ENCODE measurements at places on chromosomes 4 and X. TPM values are rescaled to one million over a fixed set of nuclear protein-coding genes. Genes with fewer than 3 reads are reported as not detected.

- DNase-seq = no peak
Measured at GRCh38 chrX:37946197-37946596, 60.2 kb upstream of the SYTL5 start.

DNA sequence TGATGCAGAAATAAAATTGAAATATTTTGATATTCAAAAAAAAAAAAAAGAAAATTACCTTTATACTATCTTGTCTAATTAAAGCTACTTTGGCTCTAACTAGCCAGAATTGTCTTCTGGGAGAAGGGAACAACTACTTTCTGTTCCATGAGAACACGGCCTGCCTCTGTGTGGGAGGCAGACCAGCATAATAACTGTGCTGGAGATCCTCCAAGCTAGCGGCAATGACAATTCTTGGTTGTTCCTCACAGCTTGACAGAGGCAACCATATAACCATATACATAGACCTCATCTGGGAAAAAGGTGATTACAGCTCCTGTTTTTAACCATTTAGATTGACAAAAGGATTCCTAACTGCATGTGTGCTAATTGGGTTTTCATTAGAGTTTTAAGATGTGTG lies 95.7 kb downstream of the RBMX2 start:
- no peak for DNase-seq

- no peak for DNase-seq
Measured at GRCh38 chr4:152342293-152342692, 193.6 kb downstream of the FBXW7 start.

DNA sequence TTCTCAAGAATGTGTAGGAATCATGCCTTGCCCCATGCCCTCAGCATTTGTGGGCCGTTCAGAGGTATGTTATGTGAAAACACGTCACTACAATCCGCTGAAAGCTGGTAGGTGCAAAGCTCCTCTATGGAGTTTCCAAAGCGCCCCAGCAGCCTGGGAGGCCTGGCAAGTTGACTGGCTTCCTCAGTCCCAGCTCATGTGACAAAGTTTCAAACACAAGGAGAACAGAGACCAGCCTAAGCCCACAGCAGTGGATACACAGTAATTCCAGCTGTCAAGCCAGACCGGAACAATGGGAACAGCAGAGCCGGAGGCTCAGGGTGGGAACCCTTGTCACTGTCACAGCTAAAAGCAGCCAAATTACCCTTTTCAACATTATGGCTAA lies 33.5 kb downstream of the NAT8L start:
- DNase-seq = no peak

DNA sequence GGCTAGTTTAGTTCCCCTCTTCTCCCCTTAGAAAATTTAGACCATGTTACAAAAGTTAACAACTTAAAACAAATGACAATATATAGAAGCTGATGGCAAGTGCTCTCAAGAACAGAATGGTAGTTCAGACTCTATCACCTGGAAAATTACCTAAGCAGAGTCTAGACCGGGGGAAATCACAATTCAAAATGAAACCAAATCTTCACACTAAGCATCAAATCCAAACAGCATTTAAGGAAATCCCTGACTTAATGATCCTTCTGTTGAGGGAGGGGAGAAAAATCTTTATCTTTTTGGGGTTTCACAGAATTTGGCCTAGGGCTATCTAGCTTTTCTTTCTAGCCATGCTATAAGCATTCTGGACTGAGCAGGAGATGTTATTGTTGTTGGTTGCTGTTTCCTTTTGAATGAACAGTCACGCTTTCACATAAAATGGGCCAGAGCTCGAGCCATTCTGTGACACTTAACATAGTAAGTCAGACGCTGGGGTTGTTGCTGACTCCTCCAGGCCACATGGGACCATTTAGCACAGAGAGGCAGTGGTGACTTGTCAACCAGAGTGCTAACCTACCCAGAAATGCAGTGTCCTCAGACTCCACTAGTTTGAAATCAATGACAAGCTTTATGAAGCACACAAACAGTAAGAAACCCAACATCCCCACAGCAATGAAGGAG lies 16.0 kb upstream of the LSM6 start:
- no peak for DNase-seq

DNA sequence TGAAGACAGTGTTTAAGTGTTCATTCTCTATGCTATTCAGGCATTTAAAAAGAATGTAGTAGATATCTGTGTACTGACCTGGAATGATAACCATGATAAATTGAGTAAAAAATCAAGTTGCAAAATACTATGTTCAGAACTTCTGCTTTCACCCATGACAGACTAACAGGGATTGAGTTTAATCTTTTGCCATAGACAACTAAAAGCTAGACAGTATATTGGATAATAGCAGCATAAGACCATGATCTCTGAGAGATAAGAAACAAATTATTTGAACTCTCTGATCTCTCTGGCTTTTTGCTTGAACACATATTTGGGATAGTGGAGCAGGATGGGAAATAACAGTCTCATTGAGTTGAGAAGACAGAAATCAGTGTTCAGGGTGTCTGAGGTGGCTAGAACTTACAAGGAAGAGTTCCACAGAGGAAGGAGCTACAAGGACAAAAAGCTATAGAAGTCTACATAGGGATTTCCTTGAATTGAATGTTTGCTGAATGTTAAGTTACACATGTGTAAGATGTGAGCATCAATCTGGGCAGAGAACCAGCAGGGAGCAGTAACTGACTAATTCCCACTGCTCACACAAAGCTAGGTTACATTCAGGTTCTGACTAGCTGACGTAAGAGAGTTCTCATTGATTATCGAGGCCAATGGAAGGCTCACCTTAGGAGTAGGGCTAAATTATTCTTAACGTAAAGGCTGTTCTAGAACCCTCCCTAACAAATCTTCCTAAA lies 60.4 kb downstream of the SLC30A9 start:
- DNase-seq = no peak

DNA sequence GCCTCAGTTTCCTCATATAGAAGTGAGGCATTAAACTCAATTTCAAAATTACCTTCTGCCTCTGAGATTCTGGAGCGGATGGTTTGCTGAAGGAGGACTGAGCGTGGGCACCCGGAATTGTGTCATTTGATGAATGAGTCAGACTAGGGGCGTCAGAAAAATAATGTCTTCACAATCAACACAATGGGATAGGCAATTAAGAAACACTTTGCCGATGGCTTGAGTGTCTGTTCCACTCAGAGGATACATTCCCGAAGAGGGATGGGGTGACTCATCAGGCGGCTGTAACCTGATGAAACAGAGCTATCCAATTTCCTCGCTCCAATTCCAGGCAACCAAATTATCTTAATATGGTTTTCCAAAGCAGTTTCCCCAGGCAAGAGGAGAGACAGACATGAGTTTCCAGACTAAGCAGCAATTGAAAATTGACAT lies 1.2 kb upstream of the CHRNA9 start:
- no peak for DNase-seq

The PPP2R3B gene
- polyA plus RNA-seq = 13.8 TPM

The CDS1 gene
- 0.54 TPM for polyA plus RNA-seq

- no peak for DNase-seq
Measured at GRCh38 chr4:24476282-24476681, 108.1 kb downstream of the DHX15 start.

DNA sequence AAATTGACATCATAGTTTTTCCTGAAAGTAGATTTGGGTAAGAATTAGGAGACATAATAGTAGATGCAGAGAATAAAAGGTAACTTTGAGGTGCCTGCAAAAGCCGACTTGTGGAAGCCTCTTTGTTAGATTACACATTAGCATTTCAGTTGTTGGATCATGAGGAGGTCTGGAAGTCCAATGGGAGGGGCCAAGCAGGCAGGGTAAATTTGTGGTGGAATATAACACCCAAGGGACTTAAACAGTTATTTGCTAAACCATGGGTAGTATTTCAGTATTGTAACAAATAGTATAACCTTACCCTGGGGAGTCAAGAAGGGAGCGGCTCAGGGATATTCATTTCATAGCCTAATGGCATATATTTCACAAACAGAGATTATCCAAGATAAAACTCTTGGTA lies 810.7 kb upstream of the AMOT start:
- no peak for DNase-seq

- no peak for DNase-seq
Measured at GRCh38 chr4:127250577-127250976, 382.2 kb upstream of the INTU start.

- peak; percentile 4 for DNase-seq
Measured at GRCh38 chrX:140762061-140762460, 52.5 kb downstream of the LINC00632 start.

DNA sequence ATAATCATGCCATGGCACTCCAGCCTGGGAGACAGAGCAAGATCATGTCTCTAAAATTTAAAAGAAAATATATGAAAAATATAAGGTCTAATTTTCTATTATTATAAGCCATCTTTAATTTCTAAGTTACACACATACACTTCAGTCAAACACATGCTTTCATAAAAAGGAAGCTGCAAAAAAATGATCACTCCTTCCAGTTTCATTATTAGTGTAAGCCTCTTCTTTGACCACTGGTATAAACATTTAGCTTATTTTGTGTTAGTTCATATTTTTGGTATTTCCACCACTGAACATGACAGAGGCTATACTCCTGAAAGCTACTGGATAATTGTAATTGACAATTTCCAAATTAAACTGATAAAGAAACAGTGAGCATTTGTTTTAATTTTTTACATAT lies 163.3 kb upstream of the USP38 start:
- no peak for DNase-seq

The MAGEA11 gene
- not detected for polyA plus RNA-seq

All from naive thymus-derived CD4-positive, alpha-beta T cell (primary cell).